ENCODE measurements at places on chromosomes 4 and X.

DNA sequence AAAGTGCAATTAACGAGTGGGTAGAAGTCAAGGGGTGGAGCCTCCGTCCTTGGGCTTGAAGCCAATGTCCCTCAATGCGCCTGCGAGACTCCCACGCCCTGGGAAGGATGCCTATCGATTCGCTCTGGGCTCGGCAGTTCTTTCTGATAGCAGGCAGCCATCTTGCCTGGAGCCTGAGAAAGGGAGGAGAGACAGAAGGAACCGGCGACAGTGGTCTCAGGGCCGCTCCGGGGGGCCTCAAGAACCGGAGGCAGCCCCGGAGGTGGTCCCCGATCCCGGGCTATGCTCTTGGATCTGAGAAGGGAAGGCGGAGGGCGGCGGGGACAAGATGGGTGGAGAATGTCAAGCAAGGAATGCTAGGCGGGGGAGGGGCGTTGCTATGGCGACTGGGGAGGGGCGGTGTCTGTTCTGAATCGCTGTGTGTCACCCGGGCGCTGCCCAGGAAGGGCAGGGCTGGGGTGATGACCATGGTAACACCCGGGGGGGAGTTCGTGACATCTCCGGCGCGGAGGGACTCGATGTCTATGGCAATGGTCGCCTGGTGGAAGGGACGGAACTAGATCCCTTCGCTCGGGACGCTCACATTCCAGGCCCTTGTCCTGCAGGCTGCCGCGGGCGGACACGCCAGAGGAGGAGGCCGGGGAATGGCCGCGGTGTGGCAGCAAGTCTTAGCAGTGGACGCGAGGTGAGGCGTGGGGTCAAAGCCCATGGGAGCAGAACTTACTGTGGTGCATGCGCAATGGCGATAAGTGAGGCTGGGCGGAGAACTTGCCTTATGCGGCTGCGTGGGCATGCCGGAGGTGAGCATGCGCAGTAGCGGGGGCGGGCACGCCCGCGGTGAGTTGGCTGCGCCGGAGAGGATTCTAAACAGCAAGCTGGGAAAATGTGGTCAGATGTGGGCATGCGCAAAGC, at the start of gene WDR13:
TSS of gene WDR13 (plus strand) at position 140 of the 912 bp plus-strand sequence. CDS start at position 645, 505 bp downstream.
- DNase-seq, result peak; percentile 83

DNA sequence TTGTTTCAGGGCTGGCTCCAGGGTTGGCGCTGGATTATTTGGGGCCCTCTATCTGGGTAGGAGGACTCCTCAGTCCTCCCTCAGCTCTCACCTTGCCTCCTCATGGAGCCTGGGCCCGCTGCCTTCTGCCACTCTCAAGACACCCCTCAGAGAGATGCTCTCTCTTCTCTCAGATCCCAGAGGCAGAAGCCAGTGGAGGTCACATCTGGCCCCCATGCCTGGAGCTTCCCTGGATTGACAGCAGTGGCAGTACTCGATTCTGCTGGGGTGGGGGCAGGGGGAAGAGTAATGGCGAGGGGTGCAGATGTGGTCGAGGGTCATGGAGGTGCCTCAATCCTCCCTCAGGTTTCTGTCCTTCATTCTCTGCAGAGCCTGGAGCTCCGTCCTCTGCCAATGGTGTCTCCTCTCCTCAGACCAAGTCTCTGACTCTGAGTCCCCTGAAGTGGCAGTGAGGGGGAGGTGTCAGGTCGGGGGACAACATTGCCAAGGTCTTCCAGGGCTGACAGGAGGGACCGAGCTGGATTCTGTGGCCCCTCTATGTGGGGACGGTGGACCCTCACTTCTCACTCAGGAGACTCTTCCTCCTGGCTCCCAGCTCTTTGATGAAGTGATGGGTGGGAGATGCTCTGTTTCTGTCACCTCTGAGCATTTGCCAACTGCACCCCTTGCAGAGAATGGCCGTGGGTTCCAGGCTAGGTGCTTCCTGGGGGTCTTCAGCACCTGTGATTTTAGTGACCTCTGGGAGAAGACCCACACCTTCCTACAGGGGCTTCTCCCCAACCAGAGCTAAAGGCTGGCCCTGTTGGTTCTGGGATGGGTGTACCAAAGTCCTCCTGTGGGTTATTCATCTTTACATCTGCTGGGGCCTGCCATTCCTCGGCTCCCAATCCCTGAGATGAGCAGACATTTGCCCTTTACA, 10.9 kb upstream of the HSFX1 start:
- no peak for DNase-seq

GRCh38 chr4:84931961-84932360, 34.5 kb downstream of the WDFY3 start:
- DNase-seq, result no peak

DNA sequence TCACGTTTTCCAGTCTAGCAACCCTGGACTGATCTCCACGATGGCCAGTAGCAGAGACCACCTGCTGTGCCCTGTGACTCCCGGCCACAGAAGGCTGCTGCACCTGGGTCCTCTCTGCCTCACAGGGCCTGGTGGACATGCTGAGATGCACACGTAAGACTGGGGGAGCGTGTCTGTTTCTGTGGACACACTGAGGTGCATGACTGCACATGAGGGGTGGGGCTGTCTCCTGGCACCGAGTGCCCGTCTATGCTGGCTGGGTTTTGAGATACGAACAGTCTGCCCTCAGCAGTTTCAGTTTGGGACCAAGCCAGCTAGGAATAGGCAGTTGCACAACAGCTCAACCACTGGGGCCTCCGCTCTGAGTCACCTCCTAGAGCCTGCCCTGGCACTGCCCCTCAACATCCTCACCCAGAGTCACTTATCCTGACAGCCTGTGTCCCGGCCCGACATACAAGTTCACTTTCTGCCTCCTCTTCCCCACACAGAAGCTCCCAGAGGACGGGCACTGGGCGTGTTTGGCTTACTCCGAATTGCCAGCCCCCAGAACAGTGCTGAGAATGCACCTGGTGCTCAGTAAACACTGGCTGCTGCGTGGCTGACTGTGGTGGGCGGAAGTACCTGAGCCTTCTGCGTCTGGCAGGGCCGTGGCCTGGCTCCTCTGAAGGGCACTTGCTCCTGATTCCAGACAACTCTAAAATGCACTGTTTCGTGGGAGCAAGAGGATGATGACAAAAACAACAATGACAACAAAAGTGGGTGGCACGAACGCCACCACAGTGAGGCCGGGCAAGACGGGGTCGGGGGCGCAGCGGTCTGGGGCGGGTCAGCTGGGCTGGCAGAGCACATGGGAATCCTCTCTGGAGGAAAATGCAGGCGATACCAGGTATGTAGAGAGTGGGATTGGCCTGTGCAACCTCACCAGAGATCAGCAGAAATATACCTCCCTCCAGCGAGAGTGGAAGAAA, 30.9 kb downstream of the RNF212 start:
- no peak for DNase-seq
